ENCODE measurements at places on chromosomes 13 and 19.

GRCh38 chr13:56864451-56864850, 276.3 kb upstream of the PRR20A start:
- no peak overlapping the region for H3K27ac ChIP-seq
- no peak for DNase-seq
- H3K4me1 ChIP-seq = no peaks in the 10 kb centered on the region
- no peaks in the 10 kb centered on the region for H3K36me3 ChIP-seq
- no peak overlapping the region for H3K4me3 ChIP-seq

DNA sequence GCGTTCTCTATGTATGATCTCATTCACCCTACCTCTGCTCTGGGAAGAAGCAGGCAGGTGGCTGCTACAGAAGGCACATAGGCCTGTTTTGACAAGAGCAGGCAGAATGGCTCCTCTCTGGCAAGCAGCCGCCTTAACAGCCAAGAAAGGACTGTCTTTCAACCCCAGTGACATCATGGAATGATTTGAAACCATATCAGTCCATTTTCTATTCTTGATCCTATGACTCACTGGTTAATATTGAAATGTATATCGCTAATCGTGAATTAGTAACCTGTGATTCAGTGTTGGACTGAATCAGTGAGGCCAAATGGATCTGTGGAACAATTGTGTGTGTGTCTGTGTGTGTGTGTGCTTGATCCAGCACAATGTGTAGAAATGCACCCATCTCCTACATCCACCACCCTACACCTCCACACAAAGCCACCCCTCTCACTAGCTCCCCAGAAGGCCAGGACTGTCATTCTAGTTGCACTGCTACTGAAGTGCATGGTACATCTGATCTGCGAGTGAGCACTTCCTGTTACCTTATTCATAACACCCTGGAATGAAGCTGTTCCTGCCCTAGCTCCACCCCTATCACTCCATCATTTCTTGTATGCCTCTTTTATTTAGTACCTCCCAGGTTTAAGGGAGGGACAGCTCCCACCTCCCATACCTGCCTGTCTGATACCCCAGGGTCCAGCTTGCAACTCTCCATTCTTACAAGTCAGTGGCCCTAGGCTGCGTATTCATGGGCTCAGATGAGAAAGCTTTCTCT, 460.0 kb downstream of the FOXO1 start:
- H3K36me3 ChIP-seq = peaks cover 11% of the 10 kb centered on the region
- peak; percentile 73 for DNase-seq
- peak overlapping the region; percentile 98 for H3K27ac ChIP-seq
- peak overlapping the region; percentile 50 for H3K4me3 ChIP-seq

- peaks cover 3% of the 10 kb centered on the region for H3K4me1 ChIP-seq
- H3K27ac ChIP-seq = no peak overlapping the region
- H3K4me3 ChIP-seq = no peak overlapping the region
- peaks cover 23% of the 10 kb centered on the region for H3K27me3 ChIP-seq
- no peak for DNase-seq
These were observed 3.6 kb upstream of the PRODH2 start for GRCh38 chr19:35816262-35816661.

DNA sequence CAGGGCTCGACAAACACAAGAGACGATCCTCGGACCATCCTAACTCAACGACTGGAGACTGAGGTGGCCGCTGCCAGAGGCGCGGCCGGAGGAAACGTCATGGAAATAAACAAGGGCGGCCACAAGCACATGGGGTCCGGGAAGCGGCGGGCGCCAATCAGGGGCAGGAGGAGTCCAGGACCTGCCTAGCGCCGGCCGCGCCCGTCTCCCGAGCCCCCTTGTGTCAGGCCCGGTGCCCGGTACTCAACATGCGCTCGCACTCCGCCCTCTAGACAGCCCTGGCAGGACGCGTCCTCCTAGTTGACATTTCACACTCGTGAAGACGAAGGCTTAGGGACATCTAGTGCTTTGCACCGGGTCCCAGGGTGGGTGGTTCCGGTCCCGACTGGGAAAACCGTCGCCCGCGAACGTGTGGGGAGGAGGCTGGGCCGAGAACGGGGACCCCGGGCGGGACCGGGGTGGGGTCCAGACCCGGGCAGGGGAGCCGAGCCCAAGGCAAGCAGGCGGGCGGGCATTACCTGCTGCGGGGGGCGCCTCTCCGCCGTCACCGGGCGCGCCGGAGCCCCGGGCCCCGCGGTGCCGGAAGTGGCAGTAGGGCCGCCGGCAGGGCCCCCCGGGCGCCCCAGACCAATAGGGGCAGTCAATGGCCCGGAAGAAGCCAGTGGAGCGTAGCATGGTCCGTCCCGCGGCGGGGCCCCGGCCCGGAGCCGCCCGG, 442 bp downstream of the REXO1 start:
- H3K36me3 ChIP-seq = peaks cover 55% of the 10 kb centered on the region
- H3K4me1 ChIP-seq = peaks cover 70% of the 10 kb centered on the region
- H3K4me3 ChIP-seq = peak overlapping the region; percentile 94
- peak overlapping the region; percentile 95 for H3K27ac ChIP-seq
- H3K27me3 ChIP-seq = no peaks in the 10 kb centered on the region

GRCh38 chr13:104411141-104411765, 1345.0 kb upstream of the SLC10A2 start:
- no peak for DNase-seq
- no peaks in the 10 kb centered on the region for H3K4me1 ChIP-seq
- H3K4me3 ChIP-seq = no peak overlapping the region
- no peaks in the 10 kb centered on the region for H3K36me3 ChIP-seq
- H3K27me3 ChIP-seq = no peaks in the 10 kb centered on the region
